ENCODE measurements at places on chromosomes 6 and 20.

GRCh38 chr6:69722683-69723082 is 74.1 kb downstream of the LMBRD1 start:
- DNase-seq: no peak

DNA sequence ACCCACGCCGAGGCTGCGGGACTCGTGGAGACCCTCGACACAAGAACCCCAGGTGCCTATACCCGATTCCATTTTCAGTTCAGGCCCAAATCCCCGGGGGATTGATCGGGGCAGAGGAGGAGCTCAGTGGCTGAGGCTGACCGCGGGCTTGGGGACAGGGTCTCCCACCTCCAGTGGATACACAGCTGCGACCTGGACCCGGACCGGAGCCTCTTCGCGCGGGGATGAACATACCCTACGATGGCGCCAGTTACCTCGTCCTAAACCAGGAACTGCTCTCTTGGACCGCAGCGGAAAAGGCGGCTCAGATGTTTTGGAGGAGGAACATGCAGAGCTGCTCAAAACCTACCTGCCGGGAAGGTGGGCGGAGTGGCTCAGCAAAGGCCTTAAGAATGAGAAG is 27.4 kb upstream of the HLA-G start:
- no peak for DNase-seq

DNA sequence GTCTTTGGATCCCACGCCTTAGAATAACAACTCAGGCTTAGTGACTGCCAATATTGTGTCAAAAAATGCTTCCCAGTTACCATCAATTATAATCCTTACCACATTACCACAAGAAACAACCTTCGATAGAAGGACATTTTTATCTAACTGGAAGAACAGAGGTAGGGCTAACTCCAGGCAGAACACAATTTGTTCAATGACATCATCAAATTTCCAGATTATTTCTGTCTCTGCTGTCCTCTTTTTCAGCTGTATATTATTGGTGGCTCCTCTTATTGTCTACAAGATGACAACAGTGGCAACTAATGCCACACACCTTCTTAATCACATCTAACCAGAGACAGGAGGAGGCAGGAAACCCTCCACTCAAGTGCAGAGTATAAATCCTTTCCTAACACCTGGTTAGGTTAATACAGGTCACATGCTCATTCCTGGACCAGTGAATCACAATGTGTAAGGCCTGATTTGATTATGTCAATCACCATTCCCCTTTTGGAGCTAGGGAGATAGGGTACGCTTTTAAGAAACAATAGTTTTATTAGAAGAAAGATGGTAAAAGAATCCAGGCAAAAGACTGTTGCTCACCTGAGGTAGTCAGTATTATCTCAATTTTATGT is 18.0 kb downstream of the KHDC1L start:
- no peak for DNase-seq

DNA sequence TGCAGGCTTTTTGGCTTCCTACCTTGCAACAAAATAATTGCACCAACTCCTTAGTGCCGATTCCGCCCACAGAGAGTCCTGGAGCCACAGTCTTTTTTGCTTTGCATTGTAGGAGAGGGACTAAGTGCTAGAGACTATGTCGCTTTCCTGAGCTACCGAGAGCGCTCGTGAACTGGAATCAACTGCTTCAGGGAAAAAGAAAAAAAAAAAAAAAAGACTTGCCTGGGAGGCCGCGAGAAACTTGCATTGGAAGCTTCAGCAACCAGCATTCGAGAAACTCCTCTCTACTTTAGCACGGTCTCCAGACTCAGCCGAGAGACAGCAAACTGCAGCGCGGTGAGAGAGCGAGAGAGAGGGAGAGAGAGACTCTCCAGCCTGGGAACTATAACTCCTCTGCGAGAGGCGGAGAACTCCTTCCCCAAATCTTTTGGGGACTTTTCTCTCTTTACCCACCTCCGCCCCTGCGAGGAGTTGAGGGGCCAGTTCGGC is 420 bp downstream of the SOX4 start:
- no peak for DNase-seq

GRCh38 chr6:28941684-28942448 is 18.1 kb upstream of the TRIM27 start:
- DNase-seq: no peak

GRCh38 chr20:5580940-5581708 is 169.1 kb upstream of the SHLD1 start:
- no peak for DNase-seq

- DNase-seq: no peak
Observed at GRCh38 chr6:34810017-34810882, 18.4 kb downstream of the BLTP3A start.

DNA sequence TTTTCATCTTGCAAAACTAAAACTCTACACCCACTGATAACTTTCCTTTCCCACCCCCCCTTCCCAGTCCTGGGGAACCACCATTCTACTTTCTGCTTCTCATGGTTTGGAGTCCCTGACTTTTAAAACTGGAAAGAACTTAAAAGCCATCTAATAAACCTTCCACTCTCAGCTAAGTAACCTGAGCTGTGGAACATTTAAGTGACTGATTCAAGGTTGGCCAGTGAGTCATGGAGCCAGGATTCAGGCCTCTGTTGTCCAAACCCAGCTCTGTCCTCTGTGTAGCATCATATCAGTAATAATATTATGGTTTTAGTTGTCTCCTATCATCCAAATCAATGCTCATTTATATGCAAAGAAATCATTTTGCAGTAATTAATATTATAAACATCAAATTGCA is 176.0 kb upstream of the NT5E start:
- DNase-seq: no peak

GRCh38 chr20:23141450-23142161 is 55.5 kb upstream of the CD93 start:
- DNase-seq: no peak

GRCh38 chr6:47288267-47289090 is 21.2 kb downstream of the TNFRSF21 start:
- DNase-seq: no peak

GRCh38 chr6:47200536-47201334 is 109.0 kb downstream of the TNFRSF21 start:
- DNase-seq: no peak

- DNase-seq: no peak
Observed at GRCh38 chr6:10779076-10779475, 31.5 kb downstream of the TMEM14B start.

- no peak for DNase-seq
Observed at GRCh38 chr20:54661880-54662465, 186.6 kb downstream of the DOK5 start.

DNA sequence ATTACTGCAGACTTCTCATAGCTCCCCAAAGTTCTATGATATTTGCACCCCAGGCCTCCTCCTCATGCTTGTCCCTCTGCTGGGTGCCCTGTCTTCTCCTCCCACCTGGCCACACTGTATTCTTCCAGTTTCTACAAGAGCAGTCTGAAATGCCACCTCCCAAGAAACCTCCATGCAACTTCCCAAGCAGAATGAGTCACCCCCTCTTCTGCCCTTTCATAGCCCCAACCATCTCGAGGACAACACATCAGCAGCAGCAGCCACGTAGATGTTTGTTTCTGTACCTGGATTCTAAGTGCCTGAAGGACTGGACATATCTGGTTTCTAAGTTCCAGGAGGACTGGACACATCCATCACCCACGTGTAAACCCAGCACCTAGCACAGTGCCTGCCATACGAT is 6.6 kb upstream of the ULBP2 start:
- no peak for DNase-seq

- no peak for DNase-seq
Observed at GRCh38 chr20:36959242-36959641, 7.7 kb upstream of the SAMHD1 start.

- DNase-seq: no peak
Observed at GRCh38 chr20:24100370-24101011, 111.9 kb upstream of the GGTLC1 start.

DNA sequence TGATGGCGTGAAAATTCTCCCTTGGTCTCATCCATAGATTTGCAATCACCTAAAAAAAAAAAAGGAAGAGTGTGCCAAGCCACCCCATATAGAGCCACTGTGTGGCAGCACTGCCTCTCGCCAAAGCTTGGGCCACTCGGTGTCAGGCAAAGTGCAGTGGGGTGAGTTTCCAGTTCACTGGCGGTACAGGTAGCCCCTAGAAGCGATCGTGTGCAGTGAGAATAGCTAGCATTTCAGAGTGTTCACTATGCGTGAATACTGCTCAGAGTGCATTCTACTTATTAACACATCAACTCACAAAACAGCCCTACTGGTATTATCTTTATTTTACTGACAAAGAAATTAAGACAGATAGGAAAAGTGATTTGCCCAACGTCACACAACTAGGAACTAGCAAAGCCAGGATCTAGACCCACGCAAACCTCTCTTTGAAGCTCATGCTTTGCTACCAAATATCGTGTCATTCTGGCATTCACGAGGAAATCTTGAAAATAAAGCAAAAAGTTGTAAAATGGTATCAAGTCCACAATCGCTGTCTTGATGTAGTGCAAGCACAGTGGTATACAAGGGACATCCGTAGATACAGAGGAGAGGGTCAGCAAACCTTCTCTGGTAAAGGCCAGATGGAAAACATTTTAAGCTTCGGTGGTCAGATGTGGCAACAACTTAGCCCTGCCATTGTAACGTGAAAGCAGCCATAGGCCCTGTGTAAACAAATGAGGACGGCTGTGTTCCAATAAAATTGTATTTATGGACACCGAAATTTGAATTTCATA is 10.4 kb upstream of the GCNT2 start:
- peak; percentile 17 for DNase-seq

GRCh38 chr6:44373787-44374186 is 13.7 kb upstream of the CDC5L start:
- no peak for DNase-seq

DNA sequence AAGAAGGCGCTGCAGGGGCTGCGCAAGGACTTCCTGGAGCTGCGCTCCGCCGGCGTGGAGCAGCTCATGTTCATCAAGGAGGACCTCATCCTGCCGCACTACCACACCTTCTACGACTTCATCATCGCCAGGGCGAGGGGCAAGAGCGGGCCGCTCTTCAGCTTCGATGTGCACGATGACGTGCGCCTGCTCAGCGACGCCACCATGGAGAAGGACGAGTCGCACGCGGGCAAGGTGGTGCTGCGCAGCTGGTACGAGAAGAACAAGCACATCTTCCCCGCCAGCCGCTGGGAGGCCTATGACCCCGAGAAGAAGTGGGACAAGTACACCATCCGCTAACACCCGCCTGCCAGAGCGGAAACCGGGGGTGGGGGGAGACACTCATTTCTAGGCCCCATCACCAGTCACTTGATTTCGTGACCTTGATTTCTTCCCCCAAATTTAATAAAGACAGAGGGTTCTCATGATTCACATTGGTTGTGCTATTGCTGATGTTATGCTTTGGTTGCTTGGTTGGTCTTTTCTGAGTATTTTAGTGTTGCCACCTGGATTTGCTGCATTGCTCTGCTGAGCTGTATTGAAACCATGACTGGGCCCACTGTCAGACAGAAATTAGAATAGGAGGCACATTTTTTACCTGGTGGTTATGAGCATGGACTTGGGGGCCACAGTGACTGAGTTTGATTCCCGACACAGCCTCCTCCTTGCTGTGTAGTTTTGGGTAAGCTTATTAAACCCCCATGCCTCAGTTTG is 1.5 kb downstream of the FAM50B start:
- no peak for DNase-seq

DNA sequence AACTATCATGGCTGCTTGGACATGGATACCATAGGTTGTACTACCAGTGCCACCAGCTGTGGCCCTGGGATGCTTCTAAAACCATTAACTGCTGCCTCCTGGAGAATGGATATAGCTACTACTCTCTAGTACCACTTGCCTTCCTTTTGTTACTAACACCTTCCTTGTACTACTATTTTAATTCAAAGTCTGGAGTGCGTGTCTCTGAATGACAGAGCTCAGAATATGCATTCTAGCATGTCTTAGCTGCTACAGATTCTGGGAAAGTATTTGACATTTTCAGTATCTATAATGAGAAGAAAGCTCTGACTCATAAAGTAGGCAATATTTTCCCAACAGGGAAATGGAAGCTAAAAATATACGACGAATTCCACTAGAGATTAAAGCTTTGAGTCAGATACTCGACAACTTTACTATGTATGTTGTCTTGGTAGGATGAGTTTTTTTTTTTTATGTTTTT is 112.3 kb downstream of the PFDN4 start:
- DNase-seq: no peak

- DNase-seq: no peak
Observed at GRCh38 chr6:49552596-49552995, 2.1 kb downstream of the C6orf141 start.

DNA sequence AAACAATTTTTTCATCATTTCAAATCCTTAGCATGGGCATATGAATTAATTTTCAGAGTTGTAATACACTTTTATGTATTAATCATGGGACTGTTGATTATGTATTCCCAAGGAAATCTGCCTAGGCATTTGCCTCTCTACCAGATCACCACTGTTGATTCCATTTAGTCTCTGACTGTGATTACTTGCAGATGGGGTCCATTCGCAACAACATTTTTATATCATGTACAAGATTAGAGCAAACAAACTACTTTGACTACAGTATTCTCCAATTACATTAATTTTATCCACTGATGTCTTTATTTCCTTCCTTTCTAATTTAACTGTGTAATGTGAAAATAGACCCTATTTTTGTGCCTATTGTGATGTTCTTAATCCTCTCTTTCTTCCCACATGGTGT is 831.4 kb upstream of the SLC35B3 start:
- no peak for DNase-seq

GRCh38 chr6:136290410-136291010 is 864 bp upstream of the BCLAF1 start:
- peak; percentile 77 for DNase-seq

DNA sequence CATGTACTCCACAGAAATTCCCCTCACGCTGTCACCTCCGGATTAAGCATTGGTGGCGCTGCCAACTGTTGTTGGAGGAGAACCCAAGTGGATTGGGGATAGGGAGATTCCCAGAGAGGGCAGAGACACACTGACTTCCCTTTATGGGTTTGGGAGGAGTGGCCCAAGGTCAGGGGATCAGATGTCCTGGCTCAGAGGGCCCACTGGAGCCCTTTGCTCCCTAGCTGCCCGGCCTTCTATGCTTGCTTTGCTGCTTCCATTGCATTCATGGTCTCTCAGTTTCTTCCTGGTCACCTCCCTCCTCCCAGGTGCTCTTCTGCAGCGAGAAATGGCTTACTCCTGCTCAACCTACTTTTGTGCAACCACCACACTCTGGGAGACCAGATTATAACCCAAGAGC is 14.3 kb downstream of the CUL9 start:
- no peak for DNase-seq

- DNase-seq: no peak
Observed at GRCh38 chr6:147184379-147184778, 19.8 kb upstream of the STXBP5 start.
